ENCODE measurements at places on chromosomes 7 and 10. TPM values are rescaled to one million over a fixed set of nuclear protein-coding genes. Genes with fewer than 3 reads are reported as not detected.

MLXIPL gene
- total RNA-seq, result 465 TPM

- no peak overlapping the region for H3K27ac ChIP-seq
- no peaks in the 10 kb centered on the region for H3K27me3 ChIP-seq
- no peaks in the 10 kb centered on the region for H3K4me1 ChIP-seq
- no peaks in the 10 kb centered on the region for H3K36me3 ChIP-seq
- no peak overlapping the region for H3K4me3 ChIP-seq
Observed at GRCh38 chr10:77979221-77979620, 50.1 kb downstream of the POLR3A start.

DNA sequence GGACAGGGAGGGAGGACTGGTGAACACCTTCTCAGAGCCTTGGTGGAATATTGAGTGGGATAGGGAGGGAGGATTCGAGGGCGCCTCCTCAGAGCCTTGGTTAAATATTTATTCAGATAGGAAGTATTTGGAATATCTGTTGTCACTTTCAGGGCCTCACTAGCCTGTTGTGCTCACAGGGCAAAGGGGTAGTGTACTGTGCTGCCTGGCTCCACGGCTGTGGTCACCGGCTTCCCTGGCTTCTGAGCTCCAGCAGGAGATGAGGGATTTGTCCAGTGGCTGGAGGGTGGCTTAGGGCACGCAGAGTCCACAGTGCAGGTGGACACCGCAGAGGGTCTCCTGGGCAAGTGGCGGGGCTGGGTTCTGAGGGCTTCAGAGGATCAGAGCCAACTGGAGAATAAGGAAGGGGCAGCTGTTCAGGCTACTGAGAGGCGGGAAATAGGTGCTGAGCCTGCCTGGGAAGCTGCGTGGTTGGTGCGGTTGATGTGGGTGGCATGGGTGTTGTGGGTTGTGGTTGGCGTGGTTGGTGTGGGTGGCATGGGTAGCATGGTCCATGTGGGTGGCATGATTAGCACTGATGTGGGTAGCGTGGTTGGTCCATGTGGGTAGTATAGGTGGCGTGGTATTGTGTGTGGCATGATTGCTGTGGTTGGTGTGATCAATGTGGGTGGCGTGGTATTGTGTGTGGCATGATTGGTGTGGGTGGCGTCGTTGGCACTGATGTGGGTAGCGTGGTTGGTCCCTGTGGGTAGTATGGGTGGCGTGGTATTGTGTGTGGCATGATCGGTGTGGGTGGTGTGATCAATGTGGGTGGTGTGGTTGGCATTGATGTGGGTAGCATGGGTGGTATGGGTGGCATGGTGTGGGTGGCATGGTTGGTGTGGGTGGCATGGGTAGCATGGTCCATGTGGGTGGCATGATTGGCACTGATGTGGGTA, 16.7 kb downstream of the INPP5A start:
- no peaks in the 10 kb centered on the region for H3K36me3 ChIP-seq
- peaks cover 9% of the 10 kb centered on the region for H3K4me1 ChIP-seq
- H3K27ac ChIP-seq, result peak overlapping the region; percentile 67
- H3K4me3 ChIP-seq, result no peak overlapping the region

SORCS1 gene
- 0.53 TPM for total RNA-seq

DNA sequence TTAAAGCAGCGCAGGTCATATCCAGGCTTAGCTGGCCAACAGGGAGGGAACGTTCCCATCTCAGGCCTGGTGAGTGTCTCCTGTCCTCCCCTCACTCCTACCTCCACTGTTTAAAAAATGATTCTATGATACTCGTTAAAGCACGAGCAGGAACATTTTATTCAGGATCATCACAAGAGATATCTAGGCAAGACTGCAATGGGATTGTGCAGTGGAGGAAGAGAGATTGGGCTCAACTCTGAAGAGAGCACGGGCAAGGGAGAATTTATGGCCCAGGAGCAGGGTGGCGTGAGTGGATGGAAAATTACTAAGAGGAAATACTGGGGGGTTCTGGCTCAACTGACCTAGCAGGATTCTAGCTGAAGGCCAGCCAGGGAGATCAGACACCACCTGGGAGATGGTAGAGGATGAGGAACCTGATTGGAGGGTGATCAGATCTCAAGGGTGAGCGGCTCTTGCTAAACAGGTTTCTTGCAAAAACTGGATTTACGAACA, 9.0 kb upstream of the HSPB1 start:
- H3K27me3 ChIP-seq, result no peaks in the 10 kb centered on the region
- H3K4me1 ChIP-seq, result peaks cover 18% of the 10 kb centered on the region
- no peaks in the 10 kb centered on the region for H3K36me3 ChIP-seq
- H3K4me3 ChIP-seq, result no peak overlapping the region
- peak overlapping the region; percentile 88 for H3K27ac ChIP-seq

Data from Peyer's patch (tissue), 4 donors.